Activated naive CD4-positive, alpha-beta T cell (primary cell): ENCODE measurements at places on chromosomes 13 and 19.

DNA sequence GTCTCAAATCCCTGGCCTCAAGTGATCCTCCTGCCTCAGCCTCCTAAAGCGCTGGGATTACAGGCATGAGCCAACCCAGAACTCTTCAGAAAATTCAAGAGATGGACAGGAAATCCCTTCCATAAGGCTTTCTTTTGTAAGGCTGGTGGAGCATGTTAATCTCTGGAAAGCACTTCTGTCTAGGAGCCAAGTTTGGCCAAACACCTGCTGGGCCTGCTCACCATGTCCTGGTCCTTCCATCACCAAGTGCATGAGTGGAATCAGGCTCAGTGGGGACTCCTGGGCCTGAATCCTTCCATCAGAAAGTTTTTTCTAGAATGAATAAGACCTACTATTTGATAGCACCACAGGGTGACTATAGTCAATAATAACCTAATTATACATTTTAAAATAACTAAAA, 148.0 kb downstream of the DCLK1 start:
- no peak for DNase-seq

GRCh38 chr13:37966266-37966665, 96.7 kb upstream of the TRPC4 start:
- no peak for DNase-seq

DNA sequence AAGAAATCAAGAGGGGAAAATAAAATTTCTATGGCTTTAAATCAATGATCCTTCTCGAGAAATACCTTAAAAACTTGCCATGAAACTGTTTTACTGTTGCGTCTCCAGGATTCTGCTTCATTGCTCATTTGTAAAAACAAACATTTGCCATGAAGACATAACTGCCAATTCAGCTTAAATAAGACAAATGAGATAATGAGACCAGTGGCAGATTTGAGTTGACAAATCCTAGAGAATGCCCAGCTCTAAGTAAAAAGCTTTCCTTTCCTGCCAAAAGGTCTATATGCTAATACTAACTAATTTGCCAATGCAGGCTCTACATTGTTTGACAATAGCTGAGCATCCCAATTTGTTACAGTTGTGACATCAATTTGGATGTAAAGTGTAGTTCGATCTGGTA, 400.5 kb upstream of the PCDH9 start:
- DNase-seq: no peak

- no peak for DNase-seq
Measured at GRCh38 chr19:58338825-58339558, 12.2 kb downstream of the ZSCAN22 start.

- DNase-seq: no peak
Measured at GRCh38 chr19:55261671-55262126, 2.9 kb upstream of the PPP6R1 start.

DNA sequence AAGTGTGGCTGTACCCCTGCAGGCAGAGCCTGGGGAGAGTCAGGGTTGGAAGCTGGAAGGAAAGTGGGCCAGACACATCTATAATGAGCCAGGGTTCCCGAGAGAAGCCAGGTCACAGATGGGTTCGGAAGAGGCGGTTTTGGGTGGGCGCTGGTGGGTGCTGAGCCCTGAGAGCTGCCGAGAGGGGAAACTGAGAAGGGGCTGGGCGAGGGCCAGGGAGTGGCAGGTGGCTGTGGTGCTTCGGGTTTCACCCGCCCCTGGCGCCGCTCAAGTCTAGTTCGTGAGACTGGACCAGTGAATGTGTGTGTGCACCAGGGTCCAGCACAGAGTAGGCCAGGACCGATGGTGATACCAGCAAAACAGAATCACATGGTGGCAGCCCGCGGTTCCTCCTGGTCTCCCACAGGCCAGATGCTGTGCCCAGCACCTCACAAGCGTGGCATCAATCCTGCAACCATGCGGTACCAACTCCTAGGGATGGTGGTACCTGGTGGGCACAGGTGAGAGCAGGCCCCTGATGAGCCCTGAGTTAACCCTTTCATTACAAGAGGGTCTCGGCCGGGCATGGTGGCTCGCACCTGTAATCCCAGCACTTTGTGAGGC, 1.8 kb upstream of the LRRC4B start:
- DNase-seq: no peak

- no peak for DNase-seq
Measured at GRCh38 chr19:13987101-13987890, 18.8 kb downstream of the RFX1 start.

GRCh38 chr19:47240996-47241918, 10.3 kb upstream of the BBC3 start:
- DNase-seq: peak; percentile 46

- DNase-seq: no peak
Measured at GRCh38 chr13:23644126-23644419, 73.9 kb downstream of the TNFRSF19 start.

DNA sequence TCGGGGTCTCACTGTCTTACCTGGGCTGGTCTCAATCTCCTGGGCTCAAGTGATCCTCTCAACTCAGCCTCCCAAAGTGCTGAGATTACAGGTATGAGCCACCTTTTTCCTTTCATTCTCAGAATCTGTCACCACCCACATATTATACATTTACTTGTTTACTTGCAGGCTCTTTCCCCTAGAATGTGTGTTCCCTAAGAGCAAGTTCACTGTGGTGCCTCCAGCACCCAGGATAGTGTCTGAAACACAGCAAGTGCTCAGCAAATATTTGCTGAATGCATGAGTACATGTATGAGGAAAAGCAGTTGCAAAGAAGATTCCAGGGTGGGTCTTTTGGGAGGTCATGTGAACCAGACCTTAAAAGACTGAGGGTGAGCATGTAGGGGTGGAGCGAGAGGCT, 96.8 kb downstream of the RGCC start:
- no peak for DNase-seq

GRCh38 chr19:6271251-6271650, 8.5 kb downstream of the MLLT1 start:
- DNase-seq: no peak

GRCh38 chr19:21052902-21053301, 29.1 kb upstream of the ZNF714 start:
- no peak for DNase-seq
